Stimulated activated CD8-positive, alpha-beta memory T cell treated with anti-CD3 and anti-CD28 coated beads, Interleukin-12 subunit alpha, Interleukin-12 subunit beta, amount 100 ng/mL, for 1 hour (primary cell): ENCODE measurements at places on chromosomes 4 and X.
A peak's percentile ranks its signal among the peaks of the same experiment; 100 is the strongest.

GRCh38 chr4:8592366-8593263, at the start of gene CPZ:
Gene CPZ (plus strand): TSS chr4:8592765. CDS start chr4:8592834, 69 bp downstream.
- no peak for DNase-seq

DNA sequence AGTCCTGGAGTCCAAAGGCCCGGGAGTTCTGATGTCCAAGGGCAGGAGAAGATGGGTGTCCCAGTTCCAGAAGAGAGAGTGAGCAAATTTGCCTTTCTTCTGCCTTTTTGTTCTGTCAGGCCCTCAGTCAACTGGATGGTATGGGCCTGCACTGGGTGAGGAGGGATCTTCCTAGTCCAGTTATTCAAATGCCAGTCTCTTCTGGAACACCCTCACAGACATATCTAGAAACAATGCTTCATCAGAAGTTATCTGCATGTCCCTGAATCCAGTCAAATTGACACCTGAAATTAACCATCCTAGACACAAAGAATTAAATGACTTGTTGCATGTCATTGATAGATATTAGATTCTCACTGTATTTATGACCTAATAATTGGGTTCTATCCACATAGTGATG, 48.5 kb upstream of the TSPAN5 start:
- no peak for DNase-seq

GRCh38 chr4:47143261-47143660, 111.9 kb downstream of the GABRB1 start:
- no peak for DNase-seq

- no peak for DNase-seq
These were observed 55.2 kb downstream of the CHST7 start for GRCh38 chrX:46628460-46629371.

DNA sequence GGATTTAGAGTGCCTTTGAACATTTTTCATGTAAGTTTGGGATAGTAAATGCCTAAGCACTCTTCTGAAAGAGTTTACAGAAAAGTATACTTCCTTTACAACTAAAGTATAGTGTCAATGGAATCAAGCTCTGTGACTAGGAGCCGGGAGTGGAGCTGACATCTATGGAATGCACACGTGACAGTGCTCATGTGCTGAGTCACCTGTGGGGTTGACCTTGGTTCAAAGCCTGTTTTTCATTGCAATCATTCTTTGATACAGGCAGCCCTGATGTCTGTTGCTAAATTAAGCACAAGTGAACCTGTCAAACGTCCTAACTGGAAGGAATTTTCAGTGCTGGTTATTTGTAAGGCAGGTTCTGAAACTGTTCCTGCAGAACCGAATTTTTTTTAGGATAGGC, 82.5 kb downstream of the GPAT3 start:
- no peak for DNase-seq

- no peak for DNase-seq
These were observed 64.4 kb downstream of the CHST7 start for GRCh38 chrX:46637938-46638337.

DNA sequence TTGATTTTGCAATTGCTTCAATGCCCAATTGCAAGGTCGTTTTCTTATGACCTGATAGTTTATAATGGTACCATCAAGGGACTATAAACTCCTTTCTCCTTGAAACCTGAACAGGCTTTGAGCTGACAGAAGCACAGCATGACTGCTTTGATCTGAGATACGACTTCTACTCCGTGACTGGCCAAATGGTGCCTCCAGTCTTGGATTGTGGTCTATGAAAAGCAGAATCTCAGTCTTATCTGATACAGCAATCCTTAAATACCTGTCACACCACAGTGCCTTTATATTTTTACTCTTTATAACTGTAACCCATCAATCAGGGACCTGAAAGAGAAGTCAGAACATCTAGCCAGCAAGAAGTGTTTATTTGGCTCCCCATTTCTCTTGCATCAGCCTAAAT, 93.1 kb downstream of the DOCK11 start:
- DNase-seq: no peak

GRCh38 chr4:66219401-66219800, 549.1 kb upstream of the EPHA5 start:
- no peak for DNase-seq

- DNase-seq: no peak
These were observed 52.5 kb downstream of the VGLL1 start for GRCh38 chrX:136584545-136584944.

DNA sequence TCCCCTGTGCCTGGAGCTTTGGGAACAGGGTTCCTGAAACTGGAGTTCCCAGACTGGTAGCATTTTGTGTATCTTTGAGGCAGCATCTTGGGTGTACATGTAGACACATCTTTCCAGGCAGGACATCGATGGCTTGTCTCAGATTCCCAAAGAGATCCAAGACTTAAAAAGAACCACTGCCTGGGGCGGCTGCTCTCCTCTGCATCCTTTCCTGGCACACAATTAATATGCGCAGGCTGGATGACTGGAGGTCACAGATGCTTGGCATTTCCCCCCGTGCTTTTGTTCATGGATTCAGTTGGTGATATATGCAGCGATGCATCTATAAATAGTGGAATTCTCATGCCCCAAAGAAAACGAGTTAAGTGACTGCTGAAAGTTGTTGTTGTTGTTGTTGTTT, 80.5 kb downstream of the CLDN34 start:
- no peak for DNase-seq

DNA sequence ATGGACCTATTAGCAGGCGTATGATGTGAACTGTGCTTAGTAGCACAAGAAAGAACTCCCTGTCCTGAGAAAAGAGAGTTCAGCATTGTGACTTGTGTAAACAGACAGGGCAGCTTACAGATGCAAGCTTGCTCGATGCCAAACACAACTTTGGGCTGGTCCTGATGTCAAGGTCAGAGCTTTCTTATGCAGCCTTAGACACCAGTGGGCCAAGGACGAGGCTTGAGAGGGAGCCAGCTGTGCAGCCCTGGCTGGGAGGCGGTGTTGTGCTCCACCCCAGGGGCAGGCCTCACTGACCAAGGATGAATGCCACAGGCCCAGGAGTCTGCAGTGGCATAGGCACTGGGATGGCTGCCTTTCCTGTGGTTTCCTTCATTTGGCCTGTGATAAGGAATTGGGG, 35.4 kb downstream of the JADE1 start:
- no peak for DNase-seq

GRCh38 chrX:9195199-9195880, 161.4 kb upstream of the FAM9B start:
- DNase-seq: no peak

GRCh38 chrX:30900227-30900626, 11.2 kb upstream of the TAB3 start:
- no peak for DNase-seq

- no peak for DNase-seq
These were observed 52.5 kb upstream of the PROM1 start for GRCh38 chr4:16136311-16136710.

- DNase-seq: no peak
These were observed 286.6 kb upstream of the MAD2L1 start for GRCh38 chr4:120353235-120353634.

DNA sequence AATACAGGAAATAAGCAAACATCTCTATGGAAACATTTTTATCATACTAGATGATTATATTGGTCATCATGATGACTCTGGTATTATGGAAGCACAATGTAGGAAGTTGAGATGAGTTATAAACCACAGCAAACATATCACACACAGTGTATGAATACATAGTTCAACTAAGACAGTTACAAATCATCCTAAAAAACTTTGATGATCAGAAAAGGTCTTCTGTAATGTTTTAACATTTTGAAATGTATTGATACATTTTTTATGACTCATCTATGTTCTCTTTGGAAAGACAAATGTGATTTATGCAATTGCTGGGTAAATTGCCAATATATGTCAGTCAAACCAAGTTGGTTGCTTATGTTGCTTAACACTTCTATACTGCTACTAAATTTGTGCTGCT, 4.8 kb downstream of the CXCL3 start:
- DNase-seq: no peak

DNA sequence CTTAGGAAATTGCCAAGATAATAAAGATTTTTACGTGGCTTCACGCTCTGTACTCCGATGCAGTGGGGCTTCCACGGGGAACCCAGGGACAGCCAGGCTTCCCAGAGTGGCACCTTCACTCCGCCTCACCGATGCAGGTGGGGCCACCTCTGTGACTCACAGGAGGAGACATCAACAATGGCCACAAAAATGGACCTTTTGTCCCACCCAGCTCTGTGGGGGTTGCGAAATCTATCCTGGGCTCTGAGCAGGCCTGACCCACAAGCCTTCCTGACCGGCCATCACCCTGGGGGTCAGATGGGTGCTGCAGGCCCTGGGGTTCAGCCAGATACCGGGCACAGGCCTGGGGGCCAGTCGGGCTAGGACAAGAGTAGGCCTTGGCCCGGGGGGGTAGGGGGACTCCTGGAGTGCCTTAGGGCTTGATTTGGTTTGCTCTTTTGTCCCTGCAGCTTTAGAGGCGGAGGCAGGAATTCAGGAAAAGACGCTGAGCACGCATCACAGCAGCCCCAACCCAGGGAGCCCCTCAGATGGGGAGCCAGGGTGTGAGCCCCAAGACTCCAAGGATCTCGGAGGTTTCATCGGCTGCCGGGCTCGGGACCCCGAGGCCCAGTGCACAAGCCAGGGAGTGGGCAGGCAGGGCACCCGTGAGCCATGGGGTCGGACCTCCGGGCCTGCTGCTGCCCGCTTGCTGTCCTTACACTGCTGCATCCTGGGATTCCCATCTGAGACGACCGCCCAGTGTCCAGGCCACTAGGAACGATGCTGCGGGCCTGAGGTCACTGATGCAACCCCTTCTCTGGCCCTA, 136.5 kb upstream of the NKX1-1 start:
- DNase-seq: no peak

DNA sequence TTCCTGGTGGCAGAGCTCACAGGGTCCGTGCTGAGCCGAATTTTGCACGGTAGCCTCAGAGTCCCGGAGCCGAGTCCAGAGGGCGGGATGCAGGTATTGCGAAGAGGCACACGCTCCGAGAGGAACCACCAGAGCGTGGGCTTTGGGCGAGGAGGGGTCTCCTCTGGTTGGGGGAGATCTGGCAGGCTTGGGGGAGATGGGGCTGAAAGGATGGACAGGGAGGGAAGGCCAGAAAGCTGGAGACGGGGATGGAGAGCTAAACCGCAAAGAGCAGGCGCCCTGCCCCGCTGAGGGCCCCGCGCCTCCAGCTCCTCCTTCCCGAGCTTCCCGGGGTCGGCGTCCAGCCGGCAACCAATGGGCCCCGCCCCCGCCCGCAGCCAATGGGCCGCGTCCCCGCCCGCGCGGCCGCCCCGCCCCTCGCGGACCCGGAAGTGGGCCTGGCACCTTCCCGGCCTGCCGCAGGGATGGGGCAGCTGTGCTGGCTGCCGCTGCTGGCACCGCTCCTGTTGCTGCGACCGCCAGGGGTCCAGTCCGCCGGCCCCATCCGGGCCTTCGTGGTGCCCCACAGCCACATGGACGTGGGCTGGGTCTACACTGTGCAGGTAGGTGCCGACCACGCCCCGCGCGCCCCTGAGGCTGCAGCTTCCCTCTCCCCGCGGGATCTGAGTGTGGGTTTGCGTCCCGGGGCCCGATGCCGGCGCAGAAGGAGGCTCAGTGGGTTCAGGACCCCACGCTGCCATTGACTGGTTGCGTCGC, at the start of gene MAN2B2:
Gene MAN2B2 (plus strand): TSS at position 443 of the 756 bp plus-strand sequence. CDS start 22 bp downstream, at position 465.
- peak; percentile 63 for DNase-seq

DNA sequence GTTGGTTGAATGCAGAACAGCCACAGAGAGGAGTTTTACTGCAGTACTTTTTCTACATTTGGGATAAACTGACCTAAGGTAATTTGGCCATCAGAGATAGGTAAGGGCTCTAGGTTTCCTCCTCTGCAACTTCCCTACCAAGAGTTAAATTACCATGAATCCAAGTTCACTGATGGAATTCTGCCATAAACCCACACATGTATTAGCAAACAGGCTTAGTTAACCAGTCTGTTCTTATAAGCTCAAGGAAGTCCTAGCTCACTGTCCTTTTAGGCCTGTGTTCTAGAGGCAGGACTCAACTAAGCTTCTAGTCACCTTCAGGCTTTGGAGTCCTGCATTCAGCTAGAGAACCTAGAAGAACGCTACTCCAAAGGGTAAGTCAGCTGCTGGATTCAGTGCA, 4.0 kb downstream of the FAM114A1 start:
- no peak for DNase-seq

DNA sequence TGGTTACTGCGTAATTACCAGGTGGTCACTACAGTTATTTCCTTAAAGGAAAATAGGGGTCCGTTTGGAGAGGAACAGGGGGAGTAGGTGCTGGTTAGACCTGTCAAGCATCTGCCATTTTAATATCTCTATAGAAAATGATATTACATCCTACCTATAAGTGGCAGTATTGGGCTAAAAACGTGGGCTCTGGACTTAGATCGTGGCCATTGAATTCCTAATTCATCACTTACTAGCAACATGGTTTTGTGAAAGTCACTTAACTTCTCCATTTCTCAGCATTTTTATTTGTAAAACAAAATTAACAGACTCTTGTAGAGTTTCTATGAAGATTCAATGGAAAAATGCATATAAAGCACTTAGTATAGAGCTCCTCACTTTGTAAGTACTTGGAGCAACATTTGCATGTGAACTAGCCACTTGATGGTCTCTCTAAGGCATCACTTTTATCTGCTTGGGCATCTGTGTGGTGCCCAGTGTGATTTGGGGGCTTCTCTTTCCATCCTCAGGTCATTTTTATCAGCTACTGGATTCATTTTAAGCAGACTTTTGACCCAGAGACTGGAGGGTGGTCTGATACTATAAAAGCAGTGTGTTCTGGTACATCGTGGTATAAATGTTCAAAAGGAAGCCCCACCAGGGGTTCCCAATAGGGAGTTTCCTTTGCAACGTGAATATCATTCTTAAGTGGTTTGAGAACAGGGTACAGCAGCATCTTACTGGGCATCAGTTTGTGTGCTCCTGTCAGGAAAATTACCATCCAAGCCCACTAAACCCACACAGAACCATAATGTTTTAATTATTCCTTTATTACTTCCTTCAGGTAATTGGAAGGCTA, 42.7 kb upstream of the RASSF6 start:
- DNase-seq: no peak

DNA sequence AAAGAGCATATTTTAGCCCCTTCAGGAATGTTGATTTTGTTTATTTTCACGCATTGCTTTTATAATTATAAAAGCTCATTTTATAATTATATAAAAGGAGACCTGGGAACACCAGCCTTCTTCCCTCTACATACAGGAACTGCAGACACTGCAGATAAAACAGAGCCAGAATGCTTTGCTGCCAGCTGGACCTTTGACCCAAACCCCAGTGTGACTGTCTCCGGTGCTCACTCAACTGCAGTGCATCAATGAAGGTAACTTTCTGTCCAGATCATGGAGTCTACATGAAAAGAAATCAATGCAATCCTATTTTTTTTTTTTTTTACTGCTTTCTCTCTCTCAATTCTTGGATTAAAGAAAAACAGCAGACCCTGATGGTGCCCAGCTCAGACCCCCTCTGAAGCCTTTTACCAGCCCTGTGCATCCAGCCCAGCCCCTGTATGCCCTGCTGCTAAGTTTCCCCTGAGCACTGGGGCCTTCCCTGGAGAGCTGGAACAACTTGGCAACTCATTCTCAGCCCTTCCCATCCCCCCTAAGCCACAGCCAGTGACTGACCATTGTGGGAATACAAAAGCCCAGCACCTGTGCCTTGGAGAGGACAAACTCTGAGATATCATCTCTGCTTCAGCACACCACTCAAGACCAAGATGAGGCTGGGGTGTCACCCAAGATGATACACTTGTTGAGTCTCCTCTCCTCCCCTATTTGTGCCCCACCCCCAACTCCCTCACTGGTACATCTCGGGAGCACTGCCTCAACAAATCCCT, 182.1 kb downstream of the EVC2 start:
- DNase-seq: no peak

- DNase-seq: no peak
These were observed 16.3 kb upstream of the PLCXD1 start for GRCh38 chrX:264634-265455.
